WERI-Rb-1 (cell line): ENCODE measurements at places on chromosomes 3 and 15.

DNA sequence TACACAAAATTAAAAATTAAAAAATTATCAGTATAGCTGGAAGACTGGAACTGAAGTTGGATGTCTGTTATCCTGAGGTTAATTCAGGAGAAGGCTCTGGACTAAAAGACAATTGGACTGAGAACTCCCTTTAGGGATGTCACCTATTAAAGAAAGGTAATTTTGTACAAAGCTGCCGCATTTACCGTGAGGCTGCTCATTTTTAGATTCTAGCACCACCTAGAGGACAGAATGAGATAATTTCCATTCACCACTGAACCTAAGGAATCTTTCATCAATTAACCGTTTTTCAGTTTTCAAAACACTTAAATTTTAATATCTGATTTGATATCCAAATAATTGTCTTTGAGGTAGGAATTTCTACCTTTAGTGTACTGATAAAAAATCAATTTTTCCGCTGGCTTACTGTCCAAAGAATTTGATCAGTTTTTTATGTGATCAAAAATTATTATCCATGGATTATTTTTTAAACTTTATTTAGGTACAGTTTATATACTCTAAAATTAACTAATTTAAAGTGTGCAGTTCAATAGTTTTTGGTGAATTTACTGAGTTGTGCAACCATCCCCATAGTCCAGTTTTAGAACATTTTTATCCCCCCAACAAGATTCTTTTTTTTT, 106.7 kb upstream of the TNIK start:
- no peak for DNase-seq

DNA sequence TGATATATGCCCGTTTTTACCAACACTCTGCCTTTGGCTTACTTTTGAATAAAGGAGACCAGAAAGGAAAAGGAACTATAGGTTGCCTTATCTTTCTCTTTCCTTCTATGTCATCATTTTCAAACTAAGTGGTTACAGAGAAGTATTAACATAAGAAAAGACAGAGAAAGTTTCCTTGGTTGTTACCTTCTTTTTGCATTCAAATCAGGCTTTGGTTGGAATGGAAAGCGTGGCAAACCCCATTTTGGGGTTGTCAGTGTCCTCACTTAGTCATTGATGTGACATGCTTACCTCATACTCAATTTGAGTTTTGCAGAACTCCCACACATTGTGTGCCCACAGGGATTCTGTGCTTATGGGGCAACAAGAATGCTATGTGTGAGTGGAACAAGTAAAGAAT, 3.7 kb upstream of the THRB start:
- DNase-seq = no peak

DNA sequence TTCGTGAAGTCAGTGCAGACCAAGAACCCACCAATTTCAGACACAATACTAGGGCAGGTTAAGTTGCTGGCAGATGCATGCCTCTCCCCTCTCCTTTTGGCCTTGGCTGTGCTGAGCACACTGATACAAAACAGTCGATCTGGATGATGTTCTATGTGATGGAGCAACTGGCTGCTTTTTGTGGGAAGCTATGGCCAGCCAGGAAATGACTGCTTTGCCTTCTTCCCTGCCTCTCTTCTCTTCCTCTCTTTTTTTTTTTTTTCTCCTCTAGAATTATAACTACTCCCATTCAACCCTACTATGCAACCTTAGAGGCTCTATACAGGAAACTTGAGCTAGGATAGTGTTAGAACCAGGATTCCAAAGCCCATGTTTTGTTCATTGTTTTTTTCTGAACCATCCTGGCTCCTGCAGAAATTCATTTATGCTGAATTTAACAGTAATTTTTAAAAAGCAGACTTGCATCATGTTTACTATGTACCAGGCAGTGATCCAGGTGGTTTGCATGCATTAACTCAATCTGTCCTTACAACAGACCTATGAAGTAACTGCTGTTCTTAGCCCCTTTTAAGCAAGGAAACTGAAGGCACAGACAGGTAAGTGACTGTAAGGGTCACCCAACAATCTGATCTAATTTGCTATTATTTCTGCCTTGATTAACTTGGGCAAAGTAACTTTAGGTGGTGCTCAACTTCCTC, 62.9 kb downstream of the PLD1 start:
- no peak for DNase-seq

DNA sequence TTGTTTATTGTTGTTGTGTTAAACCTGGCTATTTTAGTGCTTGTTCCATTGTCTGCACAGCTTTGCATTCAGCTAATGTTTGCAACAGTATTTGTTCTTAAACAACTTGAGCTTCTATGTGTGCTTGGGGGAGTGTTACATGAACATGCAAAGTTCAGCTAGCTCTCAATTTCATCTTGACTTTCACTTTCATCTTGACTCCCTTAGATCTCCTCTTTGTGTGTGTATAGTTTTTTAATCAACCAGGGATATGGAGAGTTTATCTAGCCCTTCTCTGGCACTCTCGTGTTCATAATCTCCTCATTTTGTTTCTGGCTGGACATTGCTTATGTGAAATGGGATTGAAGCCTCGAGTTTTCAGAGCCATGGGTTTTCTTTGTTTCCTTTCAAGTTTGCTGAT, 212.4 kb upstream of the ZBTB20 start:
- no peak for DNase-seq
